CD4-positive, alpha-beta T cell (primary cell): ENCODE measurements at places on chromosomes 4 and X. TPM values are rescaled to one million over a fixed set of nuclear protein-coding genes. Genes with fewer than 3 reads are reported as not detected.

GRCh38 chr4:88522702-88523324, 763 bp downstream of the PYURF start:
- DNase-seq, result peak; percentile 46
- H3K27ac ChIP-seq, result peak overlapping the region; percentile 42
- peaks cover 7% of the 10 kb centered on the region for H3K36me3 ChIP-seq
- H3K4me1 ChIP-seq, result peaks cover 20% of the 10 kb centered on the region
- no peaks in the 10 kb centered on the region for H3K27me3 ChIP-seq

GRCh38 chr4:161655148-161655547, 508.7 kb downstream of the FSTL5 start:
- no peak overlapping the region for H3K4me3 ChIP-seq
- H3K27me3 ChIP-seq, result no peaks in the 10 kb centered on the region
- DNase-seq, result no peak
- no peak overlapping the region for H3K27ac ChIP-seq
- H3K36me3 ChIP-seq, result no peaks in the 10 kb centered on the region

DNA sequence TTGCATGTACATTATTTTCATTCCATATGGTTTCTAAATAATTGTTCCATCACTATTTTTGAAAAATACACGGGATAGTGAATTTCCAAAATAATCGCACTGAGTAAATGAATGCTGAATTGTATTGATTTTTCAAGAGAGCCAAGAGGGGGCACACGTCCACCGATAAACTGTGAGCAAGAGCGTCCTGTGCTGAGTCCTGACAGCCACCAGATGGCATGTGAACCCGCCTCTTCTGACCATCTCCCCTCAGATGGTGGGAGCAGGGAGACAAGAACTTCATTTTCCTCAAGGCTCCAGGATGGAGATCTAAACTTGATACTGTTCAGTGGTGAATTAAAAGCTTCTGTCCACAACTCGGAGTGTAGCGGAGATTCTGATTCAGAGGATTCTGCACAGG, 30.6 kb upstream of the IL9R start:
- peak; percentile 50 for DNase-seq
- no peaks in the 10 kb centered on the region for H3K27me3 ChIP-seq
- H3K27ac ChIP-seq, result no peak overlapping the region
- H3K36me3 ChIP-seq, result no peaks in the 10 kb centered on the region

DNA sequence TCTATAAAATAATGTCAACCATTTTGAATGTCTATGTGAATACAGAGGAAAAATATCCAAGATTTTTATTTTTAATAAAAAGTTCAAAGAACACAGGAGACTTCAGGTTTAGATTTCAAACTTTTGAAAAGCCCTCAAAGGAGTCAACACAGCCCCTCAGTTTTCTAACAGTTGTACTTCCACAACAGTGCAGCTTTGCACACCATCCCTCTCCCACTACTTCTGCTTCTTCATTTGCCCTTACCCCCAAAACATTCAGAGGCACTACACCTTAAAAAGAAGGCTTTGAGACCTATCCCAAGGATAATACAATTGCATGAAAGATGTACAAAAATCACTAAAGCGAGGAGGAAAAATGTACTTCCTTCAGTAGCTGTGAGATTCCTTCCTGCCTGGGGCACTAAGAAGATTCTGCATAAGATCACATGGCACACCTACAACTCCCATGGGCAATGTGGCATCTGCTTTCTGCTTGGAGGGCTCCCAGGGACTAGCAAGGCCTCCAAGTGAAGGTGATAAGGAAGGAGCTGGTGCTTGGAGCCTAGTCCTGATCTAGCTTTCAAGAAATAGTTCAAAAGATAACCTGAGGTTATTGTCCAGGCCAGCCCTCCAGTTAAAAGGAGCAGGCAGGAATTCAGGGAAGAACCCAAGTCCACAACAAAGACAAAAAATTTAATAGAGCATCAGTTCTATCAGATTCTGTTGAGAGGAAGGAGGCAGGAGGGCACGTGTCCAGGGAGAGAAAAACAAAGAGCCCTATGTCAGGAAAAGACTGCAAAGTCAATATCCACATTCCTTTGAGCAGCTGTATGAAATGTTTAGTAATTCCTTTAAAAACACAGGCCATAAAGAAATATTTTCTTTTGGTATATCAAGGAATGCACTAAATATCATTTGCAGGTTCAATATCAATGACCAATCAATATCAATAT, 19.1 kb downstream of the ARAP2 start:
- DNase-seq, result no peak
- peaks cover 3% of the 10 kb centered on the region for H3K36me3 ChIP-seq
- no peak overlapping the region for H3K27ac ChIP-seq
- no peaks in the 10 kb centered on the region for H3K27me3 ChIP-seq
- H3K4me3 ChIP-seq, result no peak overlapping the region

DNA sequence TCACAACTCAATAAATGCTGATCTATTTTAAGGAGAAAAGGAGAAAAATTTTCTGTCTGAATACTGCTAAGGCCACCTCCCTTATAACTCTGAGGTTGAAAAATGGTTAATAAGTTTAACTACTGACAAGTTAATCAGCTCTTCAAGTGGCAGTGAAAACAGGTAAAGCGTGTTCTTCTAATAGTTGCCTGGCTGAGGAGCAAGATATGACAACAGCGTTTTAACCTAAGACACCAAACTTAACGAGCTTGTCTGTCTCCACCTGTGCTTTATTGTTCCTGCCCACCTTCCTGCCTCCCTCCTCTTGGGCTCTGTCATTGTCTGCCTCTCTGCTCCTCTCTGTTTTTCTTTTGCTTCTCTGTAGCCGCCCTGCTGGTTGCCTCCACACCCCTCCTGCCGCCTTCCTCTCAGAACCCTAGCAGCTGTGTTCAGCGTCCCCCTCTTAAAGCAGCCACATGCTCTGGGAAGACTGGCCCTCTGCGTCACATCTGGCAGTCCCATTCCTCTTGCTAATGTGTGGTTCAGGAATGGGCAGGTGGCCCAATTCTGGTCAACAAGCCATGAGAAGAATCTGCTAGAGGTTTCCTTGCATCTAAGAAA, 4.3 kb upstream of the TSPAN5 start:
- H3K4me3 ChIP-seq, result peak overlapping the region; percentile 2
- peak; percentile 41 for DNase-seq
- peaks cover 46% of the 10 kb centered on the region for H3K4me1 ChIP-seq

DNA sequence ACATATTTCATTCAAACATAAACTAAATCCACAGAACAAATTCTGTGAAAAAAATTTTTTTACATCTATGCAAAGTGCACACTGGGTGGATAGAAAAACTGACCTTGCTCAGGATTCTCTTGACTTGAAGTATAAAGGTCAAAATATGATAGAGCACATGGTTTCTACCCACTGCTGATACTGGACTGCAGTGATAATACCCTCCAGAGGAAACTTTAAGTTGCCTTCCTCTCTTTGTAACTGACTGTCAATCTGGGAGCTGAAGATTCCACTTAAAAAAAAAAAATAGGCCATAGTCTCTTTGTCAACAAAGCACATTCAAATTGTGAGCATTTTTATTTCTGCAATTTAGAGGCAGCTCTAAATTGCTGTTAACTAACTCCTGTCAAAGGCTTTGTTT, 3.2 kb upstream of the AMMECR1 start:
- no peaks in the 10 kb centered on the region for H3K36me3 ChIP-seq
- no peaks in the 10 kb centered on the region for H3K27me3 ChIP-seq
- no peak overlapping the region for H3K4me3 ChIP-seq
- H3K4me1 ChIP-seq, result peaks cover 3% of the 10 kb centered on the region
- DNase-seq, result no peak

DNA sequence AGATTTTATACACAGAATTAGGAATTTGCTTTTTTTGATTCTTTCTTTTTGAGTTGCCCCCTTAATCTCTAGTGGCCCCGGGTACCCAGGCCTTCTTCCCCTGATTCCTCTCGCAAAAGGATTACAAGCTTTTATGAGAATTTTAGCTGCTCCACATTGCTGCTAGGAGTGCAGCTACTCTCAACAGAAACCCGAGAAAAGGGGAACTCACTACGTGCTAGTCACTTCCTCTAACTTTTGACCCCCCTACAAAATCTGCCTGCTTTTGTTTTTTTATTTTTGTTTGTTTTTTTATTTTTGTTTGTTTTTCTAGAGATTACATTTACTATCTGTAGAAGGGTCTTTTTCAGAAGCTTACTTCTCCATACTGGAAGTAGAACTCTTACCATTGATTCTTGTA, 64.1 kb downstream of the ZNF81 start:
- peaks cover 5% of the 10 kb centered on the region for H3K36me3 ChIP-seq
- H3K4me1 ChIP-seq, result no peaks in the 10 kb centered on the region
- H3K4me3 ChIP-seq, result no peak overlapping the region
- H3K27me3 ChIP-seq, result no peaks in the 10 kb centered on the region
- peak; percentile 0 for DNase-seq

DNA sequence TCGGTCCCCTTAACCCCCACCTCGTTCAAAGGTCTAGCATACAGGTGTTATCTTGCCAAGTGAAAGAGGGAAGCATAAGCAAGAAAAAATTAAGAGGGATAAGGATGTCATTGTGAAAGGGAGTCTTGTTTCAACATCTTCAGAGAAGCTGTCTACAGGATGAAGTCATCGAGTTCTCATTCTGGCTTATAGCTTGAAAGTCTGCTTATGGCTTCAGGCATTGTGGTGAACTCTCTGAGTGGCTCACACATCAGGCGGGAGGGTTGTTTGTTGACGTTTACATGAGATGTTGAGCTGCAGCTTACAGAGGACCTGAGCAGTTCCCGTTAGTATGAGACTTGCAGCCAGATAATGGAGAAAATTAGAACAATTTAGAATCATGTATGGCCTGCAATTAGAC, 16.6 kb downstream of the MAGEA9B start:
- no peak overlapping the region for H3K27ac ChIP-seq
- no peak for DNase-seq
- H3K4me3 ChIP-seq, result no peak overlapping the region

DNA sequence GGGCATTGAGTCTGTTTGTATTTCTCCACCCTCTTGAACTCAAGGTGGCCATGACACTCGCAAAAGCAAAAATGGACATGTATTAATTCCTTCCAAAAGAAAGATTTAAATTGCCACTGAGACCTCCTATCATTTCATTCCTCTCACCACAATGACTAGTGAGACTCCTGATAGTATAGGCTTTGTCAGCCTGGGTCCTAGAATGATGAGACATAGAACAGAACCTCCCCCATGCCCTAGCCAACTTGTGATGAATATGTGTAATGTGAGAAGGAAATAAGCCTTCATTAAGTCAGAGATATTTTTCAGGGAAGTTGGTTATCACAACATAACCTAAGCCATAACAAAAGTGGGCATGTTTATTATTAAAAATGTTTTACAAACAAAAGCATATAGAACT, 62.5 kb downstream of the ASB9 start:
- H3K36me3 ChIP-seq, result no peaks in the 10 kb centered on the region
- peaks cover 6% of the 10 kb centered on the region for H3K4me1 ChIP-seq
- no peak overlapping the region for H3K4me3 ChIP-seq
- H3K27me3 ChIP-seq, result no peaks in the 10 kb centered on the region

GRCh38 chr4:43238585-43238984, 346.1 kb downstream of the GRXCR1 start:
- H3K4me3 ChIP-seq, result no peak overlapping the region
- no peaks in the 10 kb centered on the region for H3K27me3 ChIP-seq
- H3K4me1 ChIP-seq, result no peaks in the 10 kb centered on the region

DNA sequence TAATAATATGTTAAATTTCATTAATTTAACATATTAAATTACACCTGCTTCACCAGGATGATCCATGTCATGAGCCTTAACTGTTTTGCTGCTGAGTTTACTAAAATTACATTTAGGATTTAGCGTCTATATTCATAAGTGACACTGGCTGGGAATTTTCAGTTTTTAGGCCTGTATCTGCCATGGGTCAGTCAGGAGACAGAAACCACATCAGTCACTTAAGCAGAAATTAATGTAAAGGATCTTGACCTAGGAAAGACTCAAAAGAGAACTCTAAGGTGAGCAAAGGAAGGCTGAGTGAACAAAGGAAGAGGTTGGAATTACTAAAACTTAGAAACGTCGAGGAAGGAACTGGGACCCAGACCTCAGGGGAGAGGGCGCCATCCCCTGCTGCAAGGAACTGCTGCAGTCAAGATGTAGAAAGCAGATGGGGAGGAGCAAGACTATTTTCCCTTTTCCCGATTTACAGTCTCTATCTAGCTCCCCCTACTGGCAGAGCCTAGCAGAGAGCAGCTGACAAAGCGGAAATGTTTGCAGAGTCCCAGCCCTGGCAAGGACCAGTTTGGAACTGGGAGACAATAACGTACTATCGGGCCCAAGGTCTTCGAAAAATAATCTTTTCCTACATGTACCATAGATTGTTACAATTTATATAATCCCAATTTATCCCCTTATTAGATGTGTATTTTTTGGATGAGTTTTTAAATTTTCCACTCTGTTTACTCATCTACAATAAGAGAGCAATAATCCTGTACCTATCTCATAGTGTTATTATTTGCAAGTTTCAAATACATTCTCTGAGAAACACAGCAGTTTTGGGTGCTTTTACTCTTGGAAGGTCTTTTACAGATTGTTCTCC, 22.6 kb upstream of the RBBP7 start:
- no peak overlapping the region for H3K4me3 ChIP-seq
- peak; percentile 38 for DNase-seq
- H3K4me1 ChIP-seq, result peaks cover 10% of the 10 kb centered on the region
- H3K36me3 ChIP-seq, result no peaks in the 10 kb centered on the region
- no peak overlapping the region for H3K27ac ChIP-seq

GRCh38 chr4:186067757-186068385, 1.1 kb upstream of the TLR3 start:
- no peaks in the 10 kb centered on the region for H3K36me3 ChIP-seq
- H3K4me1 ChIP-seq, result peaks cover 10% of the 10 kb centered on the region
- peak; percentile 5 for DNase-seq
- H3K27ac ChIP-seq, result no peak overlapping the region
- no peaks in the 10 kb centered on the region for H3K27me3 ChIP-seq

- no peaks in the 10 kb centered on the region for H3K36me3 ChIP-seq
- DNase-seq, result no peak
- no peak overlapping the region for H3K27ac ChIP-seq
- no peaks in the 10 kb centered on the region for H3K27me3 ChIP-seq
Observed at GRCh38 chr4:111605111-111605510, 540.1 kb upstream of the FAM241A start.

- H3K4me3 ChIP-seq, result no peak overlapping the region
- H3K27ac ChIP-seq, result no peak overlapping the region
- no peak for DNase-seq
- H3K36me3 ChIP-seq, result no peaks in the 10 kb centered on the region
- H3K4me1 ChIP-seq, result no peaks in the 10 kb centered on the region
Observed at GRCh38 chrX:22246620-22247019, 26.1 kb upstream of the CBLL2 start.

- no peaks in the 10 kb centered on the region for H3K27me3 ChIP-seq
- no peaks in the 10 kb centered on the region for H3K4me1 ChIP-seq
- H3K27ac ChIP-seq, result no peak overlapping the region
- no peak overlapping the region for H3K4me3 ChIP-seq
- DNase-seq, result no peak
- no peaks in the 10 kb centered on the region for H3K36me3 ChIP-seq
Observed at GRCh38 chr4:158484173-158484885, 37.4 kb upstream of the RXFP1 start.

Gene COL4A5
- total RNA-seq, result not detected

Gene HSFX3
- not detected for total RNA-seq

Gene GLRA3
- not detected for total RNA-seq

Gene PNCK
- 1.0 TPM for total RNA-seq

Gene BMX
- total RNA-seq, result not detected

Gene MAGEA10
- total RNA-seq, result not detected

Gene ZNF718
- total RNA-seq, result 6.3 TPM

Gene ALAS2
- not detected for total RNA-seq

Gene FNIP2
- total RNA-seq, result 7.7 TPM

Gene TCEAL2
- total RNA-seq, result 0.59 TPM

Gene SAP30
- 3.9 TPM for total RNA-seq

Gene CLDN34
- not detected for total RNA-seq
